Endodermal cell (in vitro differentiated cells): ENCODE measurements at places on chromosomes 4 and X.

DNA sequence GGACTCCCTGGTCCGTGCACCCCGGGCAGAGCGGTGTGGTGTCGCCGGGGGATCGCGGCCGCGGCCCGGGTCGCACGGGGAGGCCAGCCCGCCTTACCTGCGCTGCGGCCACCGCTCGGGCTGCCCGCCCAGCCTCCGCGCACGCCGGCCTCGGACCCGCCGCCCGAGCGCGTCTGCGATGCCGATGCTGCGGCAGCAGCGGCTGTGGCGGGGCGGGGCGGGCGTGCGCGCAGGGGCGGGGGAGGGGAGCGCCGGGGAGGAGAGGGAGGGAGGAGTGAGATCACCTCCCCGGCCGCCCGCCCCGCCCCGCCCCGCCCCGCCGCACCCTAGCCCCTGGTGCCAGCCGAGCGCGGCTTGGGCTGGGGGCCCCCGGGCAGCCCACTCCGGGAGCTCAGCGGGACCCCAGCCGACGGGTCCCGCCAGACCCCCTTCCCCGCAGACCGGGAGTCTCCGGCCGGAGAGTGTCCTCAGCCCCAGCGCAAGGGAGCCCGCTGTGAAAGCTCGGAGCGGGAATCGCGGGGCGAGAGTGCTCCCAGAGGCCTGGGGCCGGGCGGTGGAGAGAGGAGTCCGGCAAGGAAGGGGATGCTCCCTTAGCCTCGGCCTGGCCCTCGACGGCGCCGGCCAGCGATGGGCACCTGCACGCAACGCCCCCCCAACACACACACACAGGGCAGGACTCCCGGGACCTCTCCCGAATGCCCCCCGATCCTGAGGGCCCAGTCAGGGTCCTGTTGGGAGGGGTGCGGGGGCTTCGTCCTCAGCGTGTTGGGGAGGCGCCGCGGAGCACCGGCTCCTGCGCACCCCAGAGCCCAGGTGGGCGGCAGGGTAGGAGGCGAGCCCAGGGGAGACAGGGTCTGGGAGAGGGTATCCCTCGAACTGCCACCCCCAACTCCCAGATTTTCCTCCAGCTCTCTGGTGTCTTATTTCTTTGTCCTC lies at the start of gene L1CAM:
Gene L1CAM (minus strand): TSS at position 206 of the 936 bp plus-strand sequence. CDS start 10,337 bp downstream, outside the sequence.
- DNase-seq: peak; percentile 80

DNA sequence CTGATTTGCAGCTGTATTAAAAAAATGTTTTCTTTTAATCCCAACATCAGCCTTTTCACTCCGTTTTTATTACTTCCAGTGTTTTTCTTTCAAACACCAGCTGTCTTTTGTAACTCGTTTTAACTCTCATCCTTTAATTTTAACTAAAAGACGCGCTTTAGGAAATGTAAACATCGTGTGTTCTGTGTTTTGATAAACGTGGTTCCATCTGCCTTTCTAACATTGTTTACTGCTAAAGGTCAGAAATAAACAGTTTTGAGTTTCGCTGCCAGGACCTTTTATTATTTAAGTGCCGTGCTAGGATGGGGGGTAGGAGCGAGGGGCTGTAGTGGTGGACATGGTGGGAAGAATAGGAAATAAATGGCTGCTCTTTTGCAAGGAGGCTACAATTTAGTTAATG lies 1.5 kb downstream of the N4BP2 start:
- DNase-seq: no peak

GRCh38 chrX:41596596-41596995 lies 92.2 kb upstream of the GPR34 start:
- no peak for DNase-seq

DNA sequence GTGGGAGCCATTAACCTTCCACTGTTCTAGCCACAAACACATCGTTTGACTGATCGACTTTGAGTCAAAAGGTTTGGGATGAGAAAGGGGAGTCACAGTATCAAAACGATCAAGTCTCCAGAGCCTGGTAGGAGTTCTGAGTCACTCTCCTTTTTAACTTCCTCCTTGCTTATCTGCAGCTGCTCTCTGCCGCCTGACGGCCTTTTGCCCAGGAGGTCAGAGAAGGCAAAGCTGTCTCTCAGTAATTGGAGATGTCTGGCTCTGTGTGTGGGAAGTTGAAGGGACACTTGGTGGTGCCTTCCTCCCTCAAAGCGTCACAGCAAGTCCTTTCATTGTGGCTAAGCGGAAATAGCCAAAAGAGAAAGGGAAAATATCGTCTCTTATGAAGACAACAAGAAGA lies 63.1 kb downstream of the ANOS1 start:
- peak; percentile 57 for DNase-seq

GRCh38 chr4:151862766-151863165 lies 102.0 kb upstream of the GATB start:
- DNase-seq: no peak
